ENCODE measurements at places on chromosomes 12 and 14.

- no peak for DNase-seq
Measured at GRCh38 chr12:96720363-96720705, 186.7 kb upstream of the NEDD1 start.

- DNase-seq, result no peak
Measured at GRCh38 chr12:84174115-84174514, 738.5 kb downstream of the SLC6A15 start.

DNA sequence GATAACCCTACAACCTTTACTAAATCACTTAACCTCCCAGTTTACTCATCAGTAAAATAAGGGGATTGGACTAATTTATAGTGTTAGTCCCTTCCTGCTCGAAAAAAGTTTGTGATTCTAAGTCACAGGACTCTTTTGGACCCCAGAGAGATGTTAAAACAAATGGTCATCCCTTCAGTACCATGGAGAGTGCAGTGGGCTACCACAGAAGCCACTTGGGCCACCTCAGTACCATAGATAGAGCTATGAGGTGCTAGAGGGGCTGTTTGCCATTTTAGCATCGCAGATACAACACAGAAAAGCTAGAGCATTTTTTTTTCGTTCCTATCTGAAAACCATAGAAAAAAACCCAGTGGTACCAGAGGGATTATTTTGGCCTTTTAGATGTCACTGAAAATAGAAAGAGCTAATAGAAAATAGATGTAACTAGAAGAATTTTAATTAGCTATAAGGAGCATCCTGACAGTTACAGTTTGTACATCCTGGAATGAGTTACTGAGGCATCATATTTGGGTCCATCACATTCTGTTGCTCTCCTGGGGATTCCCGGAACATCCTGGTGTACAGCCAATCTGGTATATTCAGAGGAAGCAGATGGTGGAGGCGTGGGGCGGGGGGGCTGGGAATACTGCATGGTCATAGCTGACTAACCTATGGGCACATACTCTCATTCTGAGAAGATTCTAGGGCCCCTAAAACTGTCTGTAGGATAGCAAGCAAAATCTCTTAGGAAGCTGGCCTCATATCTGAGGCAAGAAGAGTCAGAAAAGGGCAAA lies 2.8 kb downstream of the ZNF219 start:
- DNase-seq, result no peak

DNA sequence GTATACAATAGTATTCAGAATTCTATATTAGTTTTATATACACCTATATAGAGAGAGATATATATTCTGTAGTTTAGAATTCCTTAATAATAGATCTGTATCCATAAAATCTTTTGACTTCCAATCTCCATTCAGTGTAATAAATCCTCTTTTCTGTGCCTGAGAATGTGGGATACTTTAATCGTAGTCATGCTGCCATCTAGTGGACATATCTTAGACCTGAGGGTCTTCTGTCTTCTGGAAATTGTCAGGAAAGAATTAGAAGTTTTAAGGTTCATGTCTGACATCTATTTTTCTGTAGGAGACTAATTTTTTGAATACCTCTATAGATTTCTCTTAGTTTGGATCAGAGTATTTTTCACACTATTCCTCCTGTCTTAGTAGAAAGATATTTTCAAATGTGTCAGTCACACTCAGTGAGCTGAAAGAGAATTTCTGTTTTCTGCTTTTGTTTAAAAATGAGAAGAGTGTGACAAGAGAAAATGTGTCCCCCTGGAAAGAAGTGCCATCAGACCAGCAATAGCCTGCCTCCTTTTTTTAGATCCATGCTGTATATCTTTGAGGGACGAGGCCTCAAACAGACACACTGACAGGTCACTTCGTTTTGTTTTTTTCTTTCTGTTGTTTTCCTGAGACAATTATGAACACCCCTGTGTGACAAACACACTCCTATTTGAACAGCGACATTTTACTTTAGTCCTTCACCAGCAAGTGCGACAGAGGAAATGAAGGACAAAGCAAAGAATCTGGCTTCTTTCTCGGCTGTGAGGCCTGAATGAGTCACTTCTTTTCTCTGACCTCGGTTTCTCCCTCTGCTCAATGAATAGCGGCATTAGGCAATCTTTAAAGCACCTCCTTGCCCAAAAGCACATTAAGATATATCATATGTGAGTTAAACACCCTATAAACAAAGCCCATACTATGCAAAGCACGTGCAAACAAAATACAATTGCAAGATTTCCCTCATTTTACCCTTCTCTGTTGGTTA lies 96.3 kb downstream of the GALC start:
- DNase-seq, result peak; percentile 59

- no peak for DNase-seq
Measured at GRCh38 chr12:2231011-2231595, 178.3 kb downstream of the CACNA1C start.

GRCh38 chr12:133037207-133038005 lies at the start of gene ZNF84:
Gene ZNF84, plus strand, starts transcription at chr12:133037509. Its CDS starts 3,959 bp downstream, at chr12:133041468.
- peak; percentile 96 for DNase-seq

- no peak for DNase-seq
Measured at GRCh38 chr12:124745465-124745890, 118.2 kb downstream of the SCARB1 start.

DNA sequence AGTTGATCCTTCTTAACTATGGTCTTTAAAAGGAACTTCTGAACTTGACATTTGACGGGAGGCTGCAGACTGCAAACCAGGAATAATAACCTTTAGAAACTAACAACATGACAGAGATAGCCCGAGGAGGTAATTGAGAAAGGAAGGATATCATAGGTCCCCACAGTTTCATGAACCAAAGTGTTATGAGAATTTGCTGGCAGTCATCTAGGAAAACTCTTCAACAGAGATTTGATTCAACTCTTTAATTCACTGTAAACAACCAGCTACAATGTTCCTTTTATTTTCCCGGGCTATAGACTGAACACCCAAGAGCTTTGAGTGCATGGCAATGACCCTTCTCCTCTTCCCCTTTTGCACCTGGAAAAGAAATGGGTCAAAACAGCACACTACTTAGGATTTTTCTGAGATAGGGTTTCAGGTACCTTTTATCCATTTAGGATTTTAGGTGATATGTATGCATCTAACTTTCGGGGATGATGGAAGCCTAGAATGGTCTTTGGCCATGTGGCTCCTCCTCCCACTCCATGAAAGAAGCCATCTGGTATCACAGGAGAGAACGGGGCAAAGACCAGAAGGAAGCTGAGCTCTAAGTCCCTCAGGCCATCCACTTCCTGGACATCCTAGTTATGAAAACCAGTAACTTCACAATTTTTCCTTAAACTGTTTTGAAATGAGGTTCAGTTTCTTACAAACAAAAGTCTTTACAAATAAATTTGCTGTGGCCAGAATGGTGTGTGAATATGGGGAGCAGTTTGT lies 23.0 kb downstream of the GLT8D2 start:
- no peak for DNase-seq

DNA sequence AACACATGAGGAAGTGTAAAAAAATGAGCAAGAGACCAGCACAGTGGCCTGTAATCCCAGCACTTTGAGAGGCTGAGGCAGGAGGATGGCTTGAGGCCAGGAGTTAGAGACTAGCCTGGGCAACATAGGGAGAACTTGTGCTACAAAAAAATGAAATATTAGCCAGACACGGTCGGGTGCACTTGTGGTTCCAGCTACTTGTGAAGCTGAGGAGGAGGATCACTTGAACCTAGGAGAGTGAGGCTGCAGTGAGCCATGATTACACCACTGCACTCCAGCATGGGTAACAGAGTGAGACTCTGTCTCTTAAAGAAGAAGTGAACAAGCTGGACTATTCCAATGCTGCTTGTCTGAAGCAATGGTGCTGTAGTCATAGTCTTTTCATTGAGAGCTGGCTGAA lies 36.3 kb upstream of the MAP3K9 start:
- DNase-seq, result no peak

GRCh38 chr14:71150737-71151136 lies 243.5 kb downstream of the PCNX1 start:
- DNase-seq, result no peak

DNA sequence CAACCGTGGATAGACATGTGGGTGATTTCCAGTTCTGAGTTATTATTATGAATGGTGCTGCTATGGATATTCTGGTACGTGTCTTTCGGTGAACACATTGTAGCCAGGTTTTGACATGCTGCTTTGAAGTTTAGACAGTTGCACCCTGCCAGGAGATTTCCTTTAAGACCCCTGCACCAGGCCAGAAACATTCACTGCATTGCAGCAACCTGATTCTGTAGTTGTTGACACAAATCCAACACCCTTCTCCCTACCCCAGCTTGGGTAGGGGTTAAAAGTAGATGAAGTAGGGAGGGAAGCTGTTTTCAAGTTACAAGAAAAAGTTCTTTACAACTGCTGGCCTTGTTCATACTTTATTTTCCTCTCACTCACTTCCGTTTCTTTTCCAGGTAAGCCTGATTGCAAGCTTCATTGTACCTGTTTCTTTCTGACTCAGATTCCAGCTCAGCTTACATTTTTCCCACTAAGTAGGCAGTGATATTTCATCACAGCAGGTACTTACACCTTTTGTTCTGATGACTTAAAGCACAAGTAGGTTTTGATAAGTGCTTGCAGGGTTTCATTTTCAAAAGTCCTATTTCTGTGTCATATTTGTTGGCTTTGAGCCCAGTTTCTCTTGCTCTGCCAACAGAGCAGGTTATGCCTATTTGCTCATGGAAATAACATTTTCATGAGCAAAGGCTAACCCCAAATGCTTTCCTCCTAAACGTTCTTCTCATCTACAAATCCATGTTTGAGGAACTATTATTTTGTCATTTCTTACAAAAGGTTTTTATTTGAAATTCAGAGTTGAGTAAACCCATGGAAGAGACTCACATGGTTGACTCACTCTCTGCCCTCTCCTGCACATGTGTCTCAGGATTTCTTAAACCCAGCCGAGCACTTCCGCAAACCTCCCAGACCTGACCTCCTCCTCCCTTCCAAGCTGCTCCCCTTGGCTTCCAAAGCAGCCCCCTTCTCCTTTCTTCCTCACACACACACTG lies 12.1 kb upstream of the LTA4H start:
- no peak for DNase-seq

- no peak for DNase-seq
Measured at GRCh38 chr14:71588028-71588427, 344.2 kb upstream of the RGS6 start.
